ENCODE measurements at places on chromosomes 3 and 15.

DNA sequence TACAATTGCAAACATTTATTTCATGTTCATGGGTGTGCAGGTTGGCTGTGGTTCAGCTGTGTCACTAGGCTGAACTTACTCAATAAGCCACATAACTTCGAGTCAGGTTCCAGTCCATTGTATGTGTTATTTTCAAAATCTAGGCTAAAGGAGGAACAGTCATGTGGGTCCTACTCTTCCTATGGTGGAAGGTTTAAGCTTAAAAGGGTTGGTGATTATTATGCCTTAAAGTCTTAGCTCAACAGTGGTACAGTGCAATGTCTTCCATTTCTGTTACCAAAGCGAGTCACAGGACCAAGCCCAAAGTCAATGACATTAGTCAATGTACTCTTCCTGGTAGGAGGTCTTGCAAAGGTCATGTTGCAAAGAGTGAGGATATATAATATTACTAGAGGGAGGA, 78.2 kb downstream of the ATG7 start:
- no peak for DNase-seq

DNA sequence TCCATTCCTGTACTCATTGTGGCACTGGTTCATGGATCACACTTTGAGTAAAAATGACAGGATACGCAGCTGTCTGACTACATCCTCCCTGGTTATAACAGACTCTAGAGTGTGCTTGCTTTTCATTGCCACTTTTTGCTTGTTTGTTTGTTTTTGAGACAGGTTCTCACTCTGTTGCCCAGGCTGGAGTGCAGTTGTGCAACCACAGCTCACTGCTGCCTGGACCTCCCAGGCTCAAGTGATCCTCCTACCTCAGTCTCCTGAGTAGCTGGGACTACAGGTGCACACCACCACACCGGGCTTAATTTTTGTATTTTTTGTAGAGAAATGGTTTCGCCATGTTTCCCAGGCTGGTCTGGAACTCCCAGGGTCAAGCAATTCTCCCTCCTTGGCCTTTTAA, 89.3 kb upstream of the ROBO2 start:
- no peak for DNase-seq

GRCh38 chr3:49410066-49410845, 1.5 kb downstream of the RHOA start:
- no peak for DNase-seq

- no peak for DNase-seq
Observed at GRCh38 chr15:63473007-63473748, 31.2 kb upstream of the USP3 start.

DNA sequence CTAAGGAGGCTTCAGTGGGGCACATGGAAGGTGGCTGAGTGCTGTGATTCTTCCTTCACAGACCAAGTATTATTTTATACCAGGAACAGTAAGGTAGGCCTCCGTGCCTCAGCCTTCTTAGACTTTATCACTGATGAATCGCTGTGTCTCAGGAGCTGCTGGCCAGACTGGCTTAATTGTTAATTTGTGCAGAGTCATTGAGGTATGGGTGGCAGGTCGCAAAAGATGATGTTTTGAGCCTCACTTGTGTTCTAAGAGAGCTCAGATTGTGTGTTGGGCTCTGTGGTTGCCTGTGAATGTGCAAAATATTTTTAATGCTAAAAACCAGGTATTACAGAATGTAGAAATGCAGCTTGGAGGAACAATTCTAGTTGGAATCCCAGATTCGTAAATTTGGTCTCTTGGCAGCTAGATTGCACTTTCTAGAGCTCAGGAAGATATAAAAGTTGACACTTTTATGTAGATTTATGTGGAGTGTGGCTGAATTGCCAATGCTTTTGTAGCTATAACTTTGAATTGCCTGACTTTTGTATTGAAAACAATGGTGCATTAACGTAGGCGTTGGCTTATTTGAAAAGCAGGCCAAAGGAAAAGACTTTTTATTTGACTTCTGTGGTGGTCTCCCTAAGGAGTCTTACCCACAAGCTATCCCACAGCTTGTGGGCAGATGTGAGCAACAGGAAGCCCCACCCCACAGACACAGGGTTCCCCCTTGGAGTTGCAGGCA, 53.4 kb downstream of the LARS2 start:
- DNase-seq = no peak

GRCh38 chr3:32313723-32314473, 75.4 kb downstream of the CMTM8 start:
- no peak for DNase-seq

DNA sequence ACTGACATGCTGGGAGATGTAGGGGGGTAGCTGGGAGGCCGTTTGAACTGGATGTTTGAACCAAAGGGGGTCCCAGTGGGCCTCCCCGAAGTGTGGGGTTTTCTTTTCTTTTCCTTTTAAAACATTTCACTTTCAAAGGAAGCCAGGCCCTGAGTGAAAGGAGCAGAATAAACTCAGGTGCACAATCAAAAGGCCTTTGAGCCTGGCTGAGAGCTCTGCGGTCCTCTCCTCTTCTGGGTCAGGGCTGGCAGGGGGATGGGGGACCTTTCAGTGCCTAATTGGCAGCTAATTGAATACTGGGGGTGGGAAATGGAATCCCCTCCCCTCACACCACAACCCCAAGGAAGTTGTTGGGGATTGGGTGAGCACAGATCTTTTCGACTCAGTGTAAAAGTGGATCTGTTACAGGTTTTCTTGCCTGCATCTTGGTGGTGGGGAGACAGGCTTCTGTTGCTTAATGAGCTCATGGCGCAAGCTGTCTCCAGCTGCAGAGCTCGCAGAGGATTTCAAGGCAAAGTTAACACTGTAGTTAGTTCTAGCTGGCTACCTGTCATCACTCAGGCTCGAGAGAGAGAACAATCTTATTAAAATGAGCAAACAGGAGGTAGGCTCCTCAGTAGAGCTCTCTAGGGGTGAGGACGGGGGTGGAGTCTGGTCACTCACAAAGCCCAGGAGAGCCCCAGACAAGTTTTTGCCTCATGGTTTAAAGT, 132.6 kb downstream of the RAB11A start:
- no peak for DNase-seq

DNA sequence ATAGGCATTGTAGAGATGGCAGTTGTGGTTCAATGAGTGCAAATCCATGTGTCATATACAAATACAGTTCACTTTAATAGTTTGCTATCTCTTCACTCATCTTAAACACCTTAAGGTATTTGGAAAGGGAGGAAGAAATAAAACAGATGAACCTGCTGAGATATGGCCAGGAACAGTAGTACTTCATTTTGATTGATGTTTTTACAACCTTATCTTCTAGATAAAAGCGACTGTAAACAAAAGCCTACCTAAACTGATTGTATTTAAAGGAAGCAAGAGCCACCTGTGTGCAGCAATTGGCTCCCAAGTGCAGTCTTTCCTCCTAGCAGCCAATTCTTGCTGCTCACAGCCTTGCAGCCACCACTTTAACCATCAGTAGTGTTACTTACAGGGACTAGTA, 217.7 kb downstream of the CDIN1 start:
- no peak for DNase-seq

- no peak for DNase-seq
Observed at GRCh38 chr3:179020112-179020511, 51.5 kb downstream of the ZMAT3 start.

- DNase-seq = no peak
Observed at GRCh38 chr15:87871731-87872320, 384.7 kb downstream of the NTRK3 start.

DNA sequence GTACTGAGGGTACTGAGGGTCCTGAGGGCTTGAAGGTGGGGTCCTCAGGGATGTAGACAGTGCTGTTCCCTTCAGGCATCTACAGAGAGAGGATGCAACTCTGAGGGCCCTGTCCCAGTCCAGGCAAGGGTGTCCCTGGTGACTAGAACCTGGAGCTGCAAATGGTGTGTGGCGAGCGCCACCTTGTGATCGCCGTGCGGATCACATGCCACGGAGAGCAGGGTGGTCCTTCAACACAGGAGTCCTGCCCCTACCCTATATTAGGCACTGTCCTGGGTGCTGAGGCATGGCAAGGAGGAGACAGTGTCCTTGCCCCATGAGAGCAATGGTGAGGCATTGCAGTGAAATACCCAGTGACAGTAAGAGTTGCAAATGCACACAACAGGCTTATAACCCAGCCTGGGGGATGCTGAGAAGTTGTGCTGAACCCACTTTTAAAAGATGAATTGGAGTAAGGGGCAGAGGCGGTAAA, 23.6 kb downstream of the RHCG start:
- peak; percentile 48 for DNase-seq

DNA sequence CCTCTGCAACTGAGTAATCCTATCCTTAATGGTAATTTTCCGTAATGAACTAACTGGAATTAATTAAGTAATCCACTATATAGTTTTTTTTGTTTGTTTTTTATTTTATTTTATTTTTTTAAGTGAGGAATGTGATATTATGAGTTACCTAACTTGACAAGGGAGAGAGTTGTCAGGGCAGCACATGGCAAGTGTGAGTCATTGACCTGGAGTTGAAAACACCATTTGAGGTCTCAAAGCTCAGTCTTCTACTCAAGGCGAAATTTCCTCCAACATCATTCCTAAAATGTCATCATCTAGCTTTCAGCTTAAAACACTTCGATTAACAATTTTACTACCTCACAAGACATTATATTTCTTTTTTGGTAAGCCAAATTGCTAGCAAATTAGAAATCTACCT, 87.8 kb downstream of the NECTIN3 start:
- no peak for DNase-seq

DNA sequence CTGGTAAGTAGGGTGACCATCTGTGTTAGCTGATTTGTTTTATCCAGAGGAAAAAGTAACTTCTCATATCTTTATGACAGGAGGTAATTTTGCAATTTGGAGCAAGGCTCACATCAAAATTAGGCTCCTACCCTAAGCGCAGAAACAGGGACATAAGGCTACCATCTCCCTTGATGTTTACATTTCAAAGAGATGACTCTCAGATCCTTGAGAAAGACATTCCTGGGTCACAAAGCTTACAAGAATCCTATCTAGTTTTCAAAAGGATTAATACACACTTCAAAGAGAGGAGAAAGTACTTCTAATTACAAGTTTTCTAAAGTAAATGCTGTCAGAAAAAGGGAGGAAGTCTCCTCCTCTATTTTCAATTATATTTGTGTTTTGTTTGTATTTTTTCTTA, 7.0 kb downstream of the ZPLD1 start:
- DNase-seq = no peak

GRCh38 chr3:39705351-39705900, 104.0 kb upstream of the MYRIP start:
- DNase-seq = no peak

DNA sequence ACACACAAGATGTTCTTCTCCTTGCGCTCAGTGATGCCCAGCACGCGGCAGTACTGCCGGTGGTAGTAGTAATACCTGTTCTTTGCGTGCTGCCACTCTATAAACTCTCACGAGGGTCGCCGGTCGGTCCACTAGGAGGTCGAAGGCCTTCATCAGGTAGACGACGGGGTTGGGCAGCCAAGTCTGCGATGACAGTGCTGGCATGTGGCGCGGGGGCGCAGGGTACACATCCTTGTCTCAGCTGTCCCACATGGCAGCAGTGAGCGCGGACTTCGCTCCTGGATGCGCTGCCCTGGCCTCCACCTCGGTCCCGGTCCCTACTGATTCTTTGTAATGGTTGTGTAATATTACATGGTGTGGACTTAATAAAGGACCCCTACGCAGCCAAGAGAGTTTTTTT, 50.1 kb upstream of the CGNL1 start:
- DNase-seq = no peak

- DNase-seq = no peak
Observed at GRCh38 chr3:127419182-127419581, 131.3 kb upstream of the PRR20G start.

DNA sequence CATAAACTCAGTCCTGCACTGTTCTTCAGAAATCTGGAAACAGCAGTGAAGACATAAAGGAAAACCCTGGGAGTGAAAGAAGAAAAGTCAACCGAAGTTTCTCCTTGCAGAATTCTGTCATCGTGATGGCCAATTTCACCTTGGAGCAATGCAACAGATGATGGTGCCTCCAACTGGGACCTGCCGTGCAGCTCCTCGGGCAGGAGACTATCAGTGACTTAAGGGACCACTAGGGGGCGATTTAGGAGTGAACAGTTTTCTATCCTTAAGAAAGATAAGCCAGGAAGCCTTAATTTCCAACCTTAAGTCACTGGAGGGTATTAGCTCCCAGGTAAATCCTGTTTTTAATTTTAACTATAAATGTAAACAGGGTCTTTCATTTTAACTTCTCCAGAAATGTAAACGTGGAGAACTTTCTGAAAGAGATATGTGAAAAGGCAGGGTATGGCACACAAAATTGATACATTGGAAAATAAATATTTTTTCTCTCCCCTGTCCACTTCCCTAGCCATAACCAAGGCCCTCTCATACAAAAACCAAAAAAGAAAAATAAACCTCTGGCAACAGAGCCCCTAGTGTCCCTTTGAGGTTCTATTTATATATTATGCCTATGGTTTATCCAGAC, 116.3 kb downstream of the PDZRN3 start:
- peak; percentile 76 for DNase-seq

DNA sequence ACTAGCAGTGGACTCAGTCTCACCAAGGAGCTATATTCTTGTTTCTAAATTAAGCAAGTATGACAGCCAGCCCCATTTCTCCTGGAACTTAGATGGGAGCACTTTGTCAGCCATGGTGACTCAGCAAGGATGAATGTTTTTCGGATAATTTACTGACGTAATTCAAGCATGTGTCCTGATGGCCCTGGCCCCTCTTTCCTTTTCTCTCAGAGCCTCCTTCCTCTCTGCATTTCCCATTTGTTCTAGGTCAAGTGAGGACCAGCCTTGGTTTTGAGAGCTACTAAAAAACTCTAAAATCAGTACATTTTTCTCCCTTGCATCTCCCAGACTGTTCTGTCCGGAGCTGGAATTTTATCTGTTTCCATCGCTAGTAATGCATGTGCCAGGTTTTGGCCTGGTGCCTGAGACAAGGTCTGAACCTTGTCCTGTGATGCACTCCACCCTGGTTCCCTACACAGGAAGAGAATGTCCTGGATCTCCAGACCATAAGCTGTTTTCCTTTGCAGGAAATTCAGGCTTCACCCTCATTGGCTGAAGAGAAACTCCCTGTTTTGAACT, 256.6 kb upstream of the ROPN1 start:
- DNase-seq = peak; percentile 46

DNA sequence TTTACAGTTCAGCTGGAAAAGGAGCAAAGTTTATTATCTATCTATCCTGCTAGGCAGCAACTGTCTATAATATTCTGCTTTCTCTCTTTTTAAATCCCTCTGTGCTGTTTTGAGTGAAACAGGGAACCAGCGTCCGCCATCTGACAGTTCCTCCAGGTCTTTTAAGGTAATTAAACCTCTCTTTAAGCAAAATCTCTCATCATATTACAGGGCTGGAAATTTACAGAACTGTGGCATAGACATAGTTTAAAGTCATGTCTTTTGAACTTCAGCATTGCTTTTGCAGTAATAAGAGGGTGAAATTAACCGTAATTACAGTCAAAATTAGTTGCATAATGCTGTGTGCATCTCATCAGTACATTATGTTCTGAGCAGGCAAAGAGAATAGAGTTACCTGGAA, 263.4 kb upstream of the KCNMB2 start:
- DNase-seq = no peak

DNA sequence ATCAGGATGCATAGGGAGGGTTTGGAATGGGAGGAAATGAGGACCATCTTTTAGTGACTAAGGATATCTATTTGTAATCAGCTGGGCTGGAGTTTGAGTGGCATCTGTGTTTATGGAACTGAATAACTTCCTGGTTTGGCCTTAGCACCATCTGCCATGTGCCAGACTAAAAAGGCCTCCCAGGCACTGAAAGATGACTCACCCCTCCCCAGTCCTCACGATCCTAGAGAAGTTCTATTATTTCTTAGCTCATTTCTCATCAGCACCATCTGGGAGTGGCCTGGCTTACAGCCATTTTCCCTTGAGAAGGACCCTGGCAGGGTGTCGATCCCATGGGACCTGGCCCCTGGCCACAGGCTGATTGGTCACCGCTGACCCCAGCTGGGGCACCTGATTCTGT, 23.9 kb upstream of the CTXND1 start:
- DNase-seq = no peak

Measured in testis (tissue), 5 donors.